ENCODE measurements at places on chromosomes 16 and 17.

GRCh38 chr17:62705156-62705777 is 77.8 kb downstream of the MRC2 start:
- DNase-seq, result no peak

GRCh38 chr17:82463925-82464566 is 5.5 kb downstream of the NARF start:
- DNase-seq, result no peak

DNA sequence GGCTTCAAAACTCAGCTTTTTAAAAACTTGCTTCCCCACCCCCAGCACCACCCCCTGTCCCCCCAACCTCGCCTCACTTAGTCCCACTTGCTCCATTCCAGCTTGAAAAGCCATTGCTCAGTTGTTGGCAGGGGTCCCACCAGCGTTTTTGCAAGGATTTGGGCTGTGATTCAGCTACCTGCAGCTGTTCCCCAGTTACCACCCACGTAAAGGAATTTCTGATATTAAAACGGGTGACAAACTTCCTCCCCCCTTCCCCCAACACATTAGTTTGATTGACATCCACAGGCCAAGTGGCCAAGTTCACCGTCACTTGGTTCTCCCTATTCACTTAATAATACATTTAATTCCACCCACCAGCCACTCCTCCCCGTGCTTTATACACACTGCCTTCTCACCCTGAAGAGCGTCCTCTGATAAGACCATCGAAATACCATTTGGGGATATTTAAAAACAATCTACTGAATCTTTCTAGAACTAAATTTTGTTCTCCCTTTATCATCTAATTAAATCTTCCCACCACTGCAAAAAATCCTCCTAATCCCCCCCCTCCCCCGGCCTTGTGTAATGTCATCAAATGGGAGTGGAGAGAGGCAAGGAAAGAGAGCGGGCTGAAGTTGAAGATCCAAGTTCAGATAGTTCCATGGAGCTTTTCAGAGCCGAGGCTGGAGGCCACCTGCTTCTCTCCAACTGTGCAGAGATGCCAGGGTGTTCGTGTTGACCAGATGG is 55.1 kb downstream of the SOX9 start:
- DNase-seq, result no peak

DNA sequence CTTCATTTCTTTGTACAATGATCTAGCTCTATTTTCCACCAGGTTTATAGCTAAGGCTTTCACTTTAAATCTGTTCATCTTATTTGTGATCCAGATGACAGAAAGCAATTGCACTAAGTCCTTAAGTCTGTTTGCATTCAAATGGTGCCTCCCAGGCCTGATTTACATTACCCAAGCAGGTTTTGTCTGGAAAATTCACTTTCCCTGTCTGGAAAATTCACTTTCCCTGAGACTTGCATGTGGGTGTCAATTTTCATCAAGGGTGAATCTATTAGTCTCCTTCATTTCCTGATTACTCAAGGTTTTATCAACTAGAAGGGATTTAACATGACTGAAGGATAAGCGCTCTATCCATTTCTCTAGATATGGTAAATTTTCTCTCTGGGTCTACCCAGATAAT is 1480.2 kb upstream of the GOT2 start:
- DNase-seq, result no peak

DNA sequence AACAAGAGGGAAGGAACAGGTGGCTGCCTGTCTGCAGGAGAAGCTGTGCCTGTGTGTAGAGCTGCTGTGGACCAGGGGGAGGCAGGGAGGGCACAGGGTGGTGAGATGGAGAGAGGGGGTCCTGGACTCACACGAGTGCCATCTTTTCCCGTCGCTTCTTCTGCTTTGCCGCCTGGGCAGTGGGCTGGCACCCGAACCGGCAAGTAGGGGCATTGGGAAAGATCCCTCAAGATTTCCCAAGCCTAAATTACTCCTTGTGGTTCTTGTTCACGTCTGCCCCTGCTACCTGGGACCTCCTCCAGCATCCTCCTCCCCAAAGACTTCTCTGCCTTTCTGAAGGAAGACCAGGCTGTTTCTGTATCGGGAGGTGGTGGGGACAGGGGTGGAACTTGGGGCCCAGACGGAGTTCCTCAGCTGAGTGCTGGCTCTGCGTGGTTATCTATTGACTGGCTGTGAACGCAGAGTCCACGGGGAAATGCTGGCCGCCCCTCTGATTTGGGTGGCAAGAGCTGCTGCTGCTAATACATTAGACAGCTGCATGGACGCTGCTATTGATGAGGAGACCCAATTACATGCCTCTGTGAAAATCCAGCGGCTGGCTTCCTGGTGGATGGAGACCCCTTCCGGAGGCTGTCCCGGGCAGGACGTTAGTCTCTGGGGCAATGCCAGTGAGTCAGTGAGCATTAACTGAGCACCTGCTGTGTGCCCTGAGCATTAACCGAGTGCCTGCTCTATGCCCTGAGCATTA is 114.5 kb downstream of the OR1D5 start:
- no peak for DNase-seq

DNA sequence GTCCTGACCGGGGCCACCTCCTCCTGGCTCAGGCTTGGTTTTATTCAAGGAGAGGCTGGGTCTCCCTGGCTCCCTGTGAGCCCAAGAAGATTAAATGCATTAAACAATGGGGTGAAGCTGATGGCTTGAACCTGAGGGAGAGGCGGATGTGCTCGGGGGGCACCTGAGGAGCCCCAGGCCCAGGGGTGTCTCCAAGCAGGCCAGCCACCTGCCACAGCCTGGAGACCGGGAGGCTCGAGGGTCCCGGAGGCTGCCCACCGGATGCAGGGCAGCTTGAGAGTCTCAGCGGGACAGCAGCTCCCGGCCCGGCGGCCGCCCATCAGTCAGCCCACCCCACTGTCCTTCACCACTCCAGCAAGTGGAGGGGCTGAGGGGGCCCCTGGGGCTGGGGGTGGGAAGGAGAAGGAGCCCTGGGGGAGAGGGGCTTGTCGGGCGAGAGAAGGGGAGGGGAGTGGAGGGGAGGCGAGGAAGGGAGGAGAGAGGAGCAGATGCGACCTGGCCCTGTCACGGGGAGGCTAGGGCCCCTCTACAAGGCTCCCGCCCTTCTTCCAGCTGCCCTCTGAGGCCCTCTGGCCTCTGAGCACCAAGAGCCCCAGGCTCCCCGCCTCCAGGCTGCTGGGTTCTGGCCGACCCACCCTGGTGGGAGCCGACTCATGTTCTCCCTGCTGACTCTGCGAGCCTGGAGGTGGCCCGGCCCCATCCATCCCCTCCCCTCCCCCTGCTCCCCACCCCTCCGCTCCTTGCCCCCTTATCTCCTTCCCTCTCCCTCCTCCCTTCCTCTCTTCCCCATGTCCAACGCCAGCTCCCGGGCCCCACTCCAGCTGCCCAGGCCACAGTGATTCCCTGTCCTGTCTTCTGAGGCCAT is 13.2 kb downstream of the CD7 start:
- DNase-seq, result peak; percentile 16

DNA sequence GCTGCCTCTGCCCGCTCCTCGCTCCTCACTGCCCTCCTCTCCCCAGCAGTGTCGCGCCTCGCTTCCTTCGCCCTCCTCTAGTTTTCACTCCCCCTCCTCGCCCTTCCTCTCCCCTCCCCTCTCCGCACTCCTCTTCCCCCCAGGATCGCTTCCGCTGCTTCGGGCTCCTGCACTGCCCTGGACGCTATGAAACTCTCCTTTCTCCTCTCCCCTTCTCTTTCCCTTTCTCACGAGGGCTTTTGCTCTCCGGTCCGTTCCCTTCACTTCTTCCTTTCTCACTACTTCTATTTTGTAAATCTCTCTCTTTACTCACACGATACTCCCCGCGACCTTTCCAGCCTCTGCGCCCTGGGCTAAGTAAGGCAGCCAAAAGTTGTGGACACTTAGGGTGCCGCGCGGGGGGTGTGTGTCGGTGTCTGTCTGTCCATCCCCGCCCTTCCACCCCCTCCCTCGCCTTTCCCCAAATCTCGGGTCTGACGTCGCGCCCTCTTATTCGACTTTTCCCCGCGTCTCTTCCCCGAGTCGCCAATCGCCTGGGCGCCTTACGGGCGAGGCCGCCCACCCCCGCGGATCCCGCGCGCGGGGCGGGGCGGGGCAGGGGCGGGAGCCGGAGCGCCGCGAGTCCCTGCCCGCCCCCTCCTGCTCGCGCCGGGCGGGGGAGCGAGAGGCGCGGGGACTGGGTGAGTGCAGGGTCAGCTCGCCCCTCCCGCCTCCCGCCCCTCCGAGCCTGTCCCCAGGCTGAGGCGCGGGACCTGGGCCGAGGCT is at the start of gene IRX3:
TSS of gene IRX3 (minus strand) at position 422 of the 765 bp plus-strand sequence. CDS start 737 bp downstream, outside the sequence.
- DNase-seq, result peak; percentile 85

GRCh38 chr17:49789243-49789578 is 730 bp downstream of the KAT7 start:
- DNase-seq, result peak; percentile 97

DNA sequence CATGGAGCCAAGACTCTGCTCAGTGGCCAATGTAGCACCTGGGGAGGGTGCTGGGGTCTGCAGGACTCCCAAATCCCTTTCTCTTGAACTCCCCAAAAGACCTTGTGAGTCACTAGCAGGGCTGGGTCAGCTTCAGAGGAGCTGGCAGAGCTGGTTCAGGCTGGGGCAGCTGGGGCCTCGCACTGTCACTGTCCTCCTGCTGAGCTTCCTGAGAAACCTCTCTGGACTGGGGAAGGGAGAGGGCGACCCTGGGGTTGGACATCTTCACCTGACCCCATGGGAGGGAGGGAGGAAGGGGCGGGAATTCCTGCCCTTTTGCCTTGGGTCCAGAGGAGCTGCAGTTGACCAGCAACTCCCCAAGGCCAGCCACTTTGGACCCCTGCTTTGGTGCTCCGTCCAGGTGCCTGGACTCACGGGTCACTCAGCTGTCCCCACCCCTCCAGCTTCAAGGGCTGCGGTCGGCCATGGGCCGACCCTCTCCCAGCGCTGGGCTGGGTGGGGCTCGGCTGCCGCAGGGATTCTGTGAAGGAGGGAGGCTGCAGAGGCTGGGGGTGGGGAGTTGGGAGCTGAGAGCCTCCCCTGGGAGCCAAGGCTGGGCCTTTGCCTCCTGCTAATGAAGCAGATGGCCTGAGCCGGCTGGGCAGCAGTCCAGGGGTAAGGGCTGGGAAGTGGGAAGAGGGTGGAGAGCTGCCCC is 9.2 kb downstream of the FMNL1 start:
- DNase-seq, result no peak

DNA sequence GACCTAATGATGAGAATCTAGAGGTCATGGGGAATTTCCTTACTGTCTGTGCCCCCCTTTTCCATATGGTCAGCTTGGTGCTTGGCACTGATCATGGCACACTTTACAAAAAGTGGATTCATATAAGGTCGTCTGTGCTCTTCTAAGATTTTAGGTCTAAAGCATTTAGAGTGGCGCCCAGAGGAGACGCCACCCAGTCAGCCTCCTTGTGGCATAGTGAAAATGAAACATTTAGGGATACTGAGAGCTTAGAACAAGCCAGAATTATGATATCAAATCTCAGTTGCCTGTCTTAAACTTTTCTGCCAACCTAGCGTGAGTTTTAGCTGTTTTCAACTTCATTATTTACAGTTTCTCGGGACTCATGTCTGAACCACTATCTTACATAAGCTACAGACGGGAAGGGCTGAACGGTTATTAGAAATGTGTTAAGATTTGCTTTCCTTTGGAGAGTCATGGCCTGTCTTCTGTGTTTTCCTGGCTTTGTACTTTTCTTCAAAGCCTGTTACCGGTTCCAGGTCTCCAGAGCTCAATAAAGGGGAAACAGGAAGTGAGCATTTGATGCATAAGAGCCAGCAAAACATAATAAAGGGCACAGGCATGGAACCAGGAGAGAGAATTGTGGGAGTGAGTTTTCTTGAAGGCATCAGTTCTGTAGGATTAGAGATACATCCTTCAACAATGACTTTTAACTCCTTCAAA is 13.7 kb downstream of the ZNRF1 start:
- no peak for DNase-seq

GRCh38 chr16:47311738-47312505 is 148.9 kb downstream of the ITFG1 start:
- peak; percentile 44 for DNase-seq

- DNase-seq, result no peak
Observed at GRCh38 chr16:27193300-27193990, 9.9 kb upstream of the KDM8 start.

DNA sequence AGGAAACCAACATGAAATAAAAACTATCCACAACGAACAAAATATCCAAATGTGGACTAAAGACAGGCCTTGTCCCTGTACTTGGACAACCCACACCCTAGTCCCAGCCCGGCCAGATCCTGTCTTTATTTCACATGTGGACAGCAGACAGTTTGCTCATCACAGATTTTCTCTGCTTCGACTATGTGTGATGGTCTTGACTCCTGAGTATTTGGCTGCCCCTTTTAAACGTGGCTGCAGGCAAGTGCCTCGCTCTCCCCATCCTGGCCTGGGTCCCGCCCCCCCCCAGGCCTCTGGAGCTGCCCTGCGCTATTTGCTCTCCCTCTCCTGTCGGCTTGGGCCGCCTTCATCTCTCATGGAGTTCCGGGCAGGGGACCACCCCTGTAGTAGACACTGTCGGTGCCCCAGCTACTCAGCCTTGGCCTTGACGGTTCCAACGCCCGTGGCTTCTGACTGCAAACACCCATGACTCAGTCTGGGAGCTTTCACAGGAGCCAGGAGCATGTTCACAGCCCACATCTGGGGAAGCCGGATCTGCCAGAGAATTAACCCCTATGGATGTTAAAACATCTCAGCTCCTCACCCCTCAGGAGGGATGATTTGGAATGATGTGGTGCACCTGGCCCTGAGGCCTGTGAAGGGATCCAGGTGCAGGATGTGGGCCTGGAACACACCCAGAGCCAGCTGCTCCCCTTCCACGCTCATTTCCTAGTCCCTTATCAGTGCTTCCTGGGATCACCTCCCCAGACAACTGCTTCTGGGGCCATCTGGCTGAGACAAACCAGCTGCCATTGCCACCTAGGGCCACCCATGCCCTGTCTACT is 229.7 kb upstream of the RPL38 start:
- DNase-seq, result no peak

GRCh38 chr16:9124908-9125584 is 33.6 kb downstream of the HAPSTR1 start:
- no peak for DNase-seq

GRCh38 chr16:63361032-63361624 is 1324.9 kb upstream of the CDH8 start:
- peak; percentile 52 for DNase-seq

- no peak for DNase-seq
Observed at GRCh38 chr17:79785900-79786810, 8.2 kb downstream of the CBX2 start.

DNA sequence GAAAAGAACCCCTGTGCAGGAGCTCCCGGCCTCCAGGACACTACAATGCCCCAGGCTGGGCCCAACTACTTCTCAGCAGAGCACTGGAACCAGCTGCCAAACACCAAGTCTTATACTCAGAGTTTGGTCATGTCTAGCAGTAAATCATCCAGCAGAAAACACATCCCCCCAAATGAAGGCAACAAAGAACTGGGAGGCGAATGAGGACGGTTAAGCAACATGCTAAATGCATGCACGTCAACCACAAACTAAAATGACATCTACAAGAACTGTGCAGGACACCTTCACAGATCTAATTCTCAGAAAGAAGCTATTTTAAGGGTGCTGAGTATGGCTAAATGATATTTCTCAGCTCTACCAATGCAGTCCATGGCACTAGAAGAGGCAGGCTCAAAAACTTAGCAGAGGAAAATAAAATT is 7.6 kb upstream of the IRX5 start:
- no peak for DNase-seq

- DNase-seq, result no peak
Observed at GRCh38 chr16:57590654-57591085, 37.8 kb upstream of the ADGRG1 start.

GRCh38 chr17:30379303-30379902 is 676 bp downstream of the CPD start:
- no peak for DNase-seq

GRCh38 chr17:60156746-60157145 is 7.0 kb downstream of the CA4 start:
- no peak for DNase-seq

GRCh38 chr17:50212121-50212843 is 10.9 kb upstream of the COL1A1 start:
- DNase-seq, result no peak
